ENCODE measurements at places on chromosomes 13 and 19.
A peak's percentile ranks its signal among the peaks of the same experiment; 100 is the strongest.

DNA sequence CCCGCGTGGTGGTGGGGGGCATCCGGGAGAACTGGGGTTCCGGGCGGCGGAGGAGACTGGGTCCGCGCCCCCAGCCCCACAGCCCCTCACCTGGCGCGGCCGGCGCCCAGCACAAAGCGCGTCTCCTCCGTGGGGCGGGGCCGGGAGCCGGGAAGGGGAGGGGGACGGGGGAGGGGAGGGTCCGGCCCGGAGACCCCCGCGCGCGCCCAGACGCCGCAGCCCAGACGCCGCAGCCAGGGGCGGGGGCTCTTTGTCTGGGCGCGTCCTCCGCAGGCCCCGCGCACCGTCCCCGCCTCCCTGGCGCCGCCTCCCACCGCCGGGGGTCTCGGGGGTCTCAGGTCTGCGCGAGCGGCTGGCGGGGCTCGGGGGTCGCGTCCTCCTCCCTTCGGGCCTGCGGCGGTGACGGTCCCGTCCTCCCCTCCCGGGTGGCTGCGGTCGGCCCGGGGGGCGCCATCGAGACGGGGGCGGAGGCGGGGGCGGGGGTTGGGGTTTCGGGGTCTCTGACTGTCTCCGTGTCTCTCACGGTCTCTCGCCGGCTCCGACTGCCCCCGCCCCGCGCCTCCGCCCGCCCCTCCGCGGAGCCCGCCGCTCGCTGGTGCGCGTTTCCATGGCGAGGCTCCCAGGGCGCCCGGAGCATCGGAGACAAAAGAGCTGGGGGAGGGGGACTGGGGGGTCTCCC lies at the start of gene PLPPR3:
TSS of gene PLPPR3 (minus strand) at position 131 of the 679 bp plus-strand sequence. CDS start 396 bp downstream, outside the sequence.
- DNase-seq = no peak

- peak; percentile 61 for DNase-seq
These were observed 7.9 kb upstream of the PEAK3 start for GRCh38 chr19:2289714-2290435.

DNA sequence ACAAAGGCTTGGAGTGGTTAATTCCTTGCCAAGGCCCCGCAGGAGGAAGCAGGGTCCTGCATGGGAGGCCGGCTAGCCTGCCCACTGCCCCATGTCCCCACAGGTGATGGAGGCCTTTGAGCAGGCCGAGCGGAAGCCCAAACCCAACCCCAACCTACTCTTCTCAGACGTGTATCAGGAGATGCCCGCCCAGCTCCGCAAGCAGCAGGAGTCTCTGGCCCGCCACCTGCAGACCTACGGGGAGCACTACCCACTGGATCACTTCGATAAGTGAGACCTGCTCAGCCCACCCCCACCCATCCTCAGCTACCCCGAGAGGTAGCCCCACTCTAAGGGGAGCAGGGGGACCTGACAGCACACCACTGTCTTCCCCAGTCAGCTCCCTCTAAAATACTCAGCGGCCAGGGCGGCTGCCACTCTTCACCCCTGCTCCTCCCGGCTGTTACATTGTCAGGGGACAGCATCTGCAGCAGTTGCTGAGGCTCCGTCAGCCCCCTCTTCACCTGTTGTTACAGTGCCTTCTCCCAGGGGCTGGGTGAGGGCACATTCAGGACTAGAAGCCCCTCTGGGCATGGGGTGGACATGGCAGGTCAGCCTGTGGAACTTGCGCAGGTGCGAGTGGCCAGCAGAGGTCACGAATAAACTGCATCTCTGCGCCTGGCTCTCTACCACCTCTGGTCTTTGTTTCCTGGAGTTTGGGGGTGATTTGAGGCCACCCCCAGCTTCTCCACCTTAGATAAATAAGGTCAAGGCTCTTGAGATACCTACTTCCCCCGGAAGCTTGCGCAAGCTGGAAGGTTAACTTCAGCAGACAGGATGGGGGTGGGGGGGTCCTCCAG lies 2.6 kb downstream of the B3GNT8 start:
- no peak for DNase-seq

- no peak for DNase-seq
These were observed 3.1 kb downstream of the C19orf25 start for GRCh38 chr19:1475751-1476437.

DNA sequence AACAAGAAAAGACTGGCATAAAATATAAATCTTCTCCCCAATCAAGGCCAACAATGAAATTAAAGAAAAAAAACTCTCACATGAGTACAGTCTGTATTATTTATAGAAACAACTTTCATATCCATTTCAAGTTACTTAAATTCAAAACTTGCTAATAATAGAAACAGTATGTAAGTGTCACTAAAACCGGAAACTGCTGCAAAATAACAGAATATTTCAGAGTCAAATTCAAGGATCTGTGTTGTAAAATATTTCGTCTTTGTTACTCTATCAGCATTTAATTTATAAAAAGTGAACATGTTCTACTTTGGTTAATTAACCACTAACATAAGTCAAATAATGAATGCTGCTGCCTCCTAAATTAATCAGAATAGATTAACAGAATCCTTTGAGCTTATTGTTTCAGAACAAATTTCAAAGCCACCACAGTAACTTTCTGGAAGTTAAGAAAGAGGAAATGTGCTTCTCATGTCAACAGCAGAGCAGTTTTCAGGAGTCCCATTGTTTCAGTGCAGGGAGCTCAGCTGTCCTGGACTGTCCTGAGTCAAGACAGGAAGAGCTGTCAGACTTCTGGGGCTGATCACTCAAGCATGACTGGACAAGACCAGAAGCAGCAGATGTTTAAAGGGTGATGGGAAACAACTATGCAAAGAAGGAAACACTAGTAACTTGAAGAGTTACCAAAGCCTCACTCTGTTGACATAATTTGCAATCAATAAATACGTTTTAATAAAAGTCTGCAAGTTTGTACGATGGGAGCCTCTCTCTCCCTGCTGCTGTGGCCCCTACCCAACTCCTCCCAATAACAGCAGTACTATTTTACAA lies 76.9 kb downstream of the FOXO1 start:
- no peak for DNase-seq

- no peak for DNase-seq
These were observed 168.0 kb downstream of the EFNB2 start for GRCh38 chr13:106367361-106367971.

DNA sequence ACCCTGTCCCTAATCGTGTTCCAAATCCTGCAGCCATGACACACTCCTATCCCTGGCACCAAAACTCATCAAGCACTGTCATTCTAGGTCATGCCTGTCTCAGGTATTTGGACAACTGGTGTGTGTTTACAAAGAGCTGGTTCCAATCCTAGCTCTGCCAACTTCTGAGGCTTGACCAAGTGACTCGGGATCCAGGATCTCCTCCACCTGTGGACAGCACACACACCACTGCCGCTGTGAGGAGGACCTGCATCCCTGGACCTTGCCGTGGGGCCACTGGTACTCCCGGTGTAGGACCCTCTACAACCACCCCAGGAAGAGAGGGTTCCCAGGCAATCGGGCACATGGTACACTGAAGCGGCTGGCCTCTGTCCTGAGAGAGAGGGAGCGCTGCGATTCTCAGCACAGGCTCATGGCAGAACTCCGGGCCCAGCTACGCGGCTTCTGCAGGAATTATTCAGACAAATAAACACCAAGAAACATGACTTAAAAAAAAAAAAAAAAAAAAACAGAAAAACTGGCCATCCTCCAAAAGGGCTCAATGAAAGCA lies 20.4 kb downstream of the MLLT1 start:
- DNase-seq = no peak

- DNase-seq = no peak
These were observed 3.9 kb upstream of the KLK15 start for GRCh38 chr19:50837300-50837699.

GRCh38 chr19:861756-862580 lies 2.5 kb downstream of the CFD start:
- peak; percentile 51 for DNase-seq

DNA sequence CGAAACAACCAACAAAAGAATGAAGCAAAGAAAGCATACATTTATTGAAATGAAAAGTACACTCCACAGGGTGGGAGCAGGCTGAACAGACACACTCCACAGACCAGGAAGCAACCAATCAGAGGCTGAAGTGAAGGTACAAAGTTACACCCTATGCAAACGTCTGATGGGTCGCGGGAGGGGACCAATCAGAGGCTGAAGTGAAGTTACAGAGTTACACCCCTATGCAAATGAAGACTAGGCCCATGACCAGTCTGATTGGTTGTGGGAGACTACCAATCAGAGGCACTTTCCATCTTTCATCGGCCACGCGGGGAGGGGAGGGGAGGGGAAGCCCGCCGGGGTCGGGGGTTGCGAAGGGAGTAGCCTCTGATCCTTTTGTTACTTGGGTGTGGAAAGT lies 12.4 kb upstream of the FBL start:
- DNase-seq = no peak

GRCh38 chr19:58466089-58466759 lies 656 bp upstream of the ZNF324 start:
- no peak for DNase-seq
